ENCODE measurements at places on chromosomes 1 and 21. TPM values are rescaled to one million over a fixed set of nuclear protein-coding genes. Genes with fewer than 3 reads are reported as not detected.
A peak's percentile ranks its signal among the peaks of the same experiment; 100 is the strongest.

DNA sequence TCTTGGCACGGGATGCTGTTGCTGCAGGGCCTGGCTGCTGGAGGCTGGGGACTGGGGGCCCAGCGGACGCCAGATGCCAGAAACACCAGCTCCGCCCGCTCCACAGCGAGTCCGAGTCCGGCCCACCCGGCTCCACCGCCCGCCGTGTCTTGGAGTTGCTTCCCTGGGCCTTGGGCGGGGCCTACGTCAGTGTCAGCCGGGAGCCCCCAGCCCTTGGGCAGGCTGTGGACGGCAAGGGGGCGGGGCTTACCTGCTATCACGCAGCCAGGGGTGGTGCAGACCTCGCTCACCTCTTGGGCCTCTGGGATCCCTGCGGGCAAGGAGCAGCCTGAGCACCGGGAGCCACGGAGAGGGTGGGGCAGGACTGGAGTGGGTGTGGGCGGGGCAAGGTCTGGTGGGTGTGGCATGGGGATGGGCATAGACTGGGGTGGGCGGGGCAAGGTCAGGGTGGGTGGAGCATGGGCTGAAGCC is 21.8 kb downstream of the MMEL1 start:
- H3K4me3 ChIP-seq = no peak overlapping the region
- H3K36me3 ChIP-seq = no peaks in the 10 kb centered on the region
- H3K27ac ChIP-seq = no peak overlapping the region
- peaks cover 4% of the 10 kb centered on the region for H3K27me3 ChIP-seq

DNA sequence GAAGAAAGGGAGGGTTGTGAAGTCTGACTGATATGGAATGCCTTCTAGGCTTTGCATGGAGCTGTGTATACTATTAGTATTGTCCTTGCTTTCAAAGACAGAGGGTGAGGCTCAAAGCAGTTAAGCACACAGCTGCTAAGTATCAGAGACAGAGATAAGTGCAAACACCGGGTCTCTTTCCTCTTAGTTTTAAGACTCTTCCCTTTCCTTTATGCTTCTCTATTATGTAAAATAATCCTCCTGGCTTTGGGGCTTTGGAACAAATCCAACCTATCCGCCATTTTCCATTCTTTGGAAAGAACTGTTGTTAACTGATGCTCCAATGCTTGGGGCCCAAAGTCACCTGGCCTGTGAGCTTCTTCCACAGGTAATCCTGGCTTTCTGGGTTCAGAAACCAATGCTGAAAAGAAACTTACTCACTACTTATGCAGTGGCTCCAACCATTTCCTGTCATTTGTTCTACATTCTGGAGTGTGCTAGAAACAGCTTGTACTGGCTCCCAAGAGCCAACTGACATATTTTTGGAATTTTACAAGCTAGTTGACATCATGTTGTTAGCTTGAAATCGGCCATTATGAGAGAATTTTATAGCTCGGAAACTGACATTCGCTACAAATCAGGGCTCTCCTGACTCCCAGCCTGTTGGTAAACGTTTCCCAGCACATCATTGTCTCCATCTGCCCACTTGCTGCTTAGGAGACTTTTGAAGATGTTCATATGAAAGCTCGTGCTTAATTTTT is 67.5 kb downstream of the DNTTIP2 start:
- H3K4me1 ChIP-seq = peaks cover 20% of the 10 kb centered on the region
- no peak overlapping the region for H3K4me3 ChIP-seq
- H3K27ac ChIP-seq = peak overlapping the region; percentile 58
- no peak for DNase-seq
- H3K36me3 ChIP-seq = no peaks in the 10 kb centered on the region
- H3K27me3 ChIP-seq = no peaks in the 10 kb centered on the region

The TCP10L gene
- total RNA-seq = 1.0 TPM

GRCh38 chr1:100896481-100896982 is 642 bp downstream of the SLC30A7 start:
- H3K27me3 ChIP-seq = no peaks in the 10 kb centered on the region
- H3K36me3 ChIP-seq = no peaks in the 10 kb centered on the region
- peak overlapping the region; percentile 88 for H3K4me3 ChIP-seq
- H3K4me1 ChIP-seq = peaks cover 7% of the 10 kb centered on the region

DNA sequence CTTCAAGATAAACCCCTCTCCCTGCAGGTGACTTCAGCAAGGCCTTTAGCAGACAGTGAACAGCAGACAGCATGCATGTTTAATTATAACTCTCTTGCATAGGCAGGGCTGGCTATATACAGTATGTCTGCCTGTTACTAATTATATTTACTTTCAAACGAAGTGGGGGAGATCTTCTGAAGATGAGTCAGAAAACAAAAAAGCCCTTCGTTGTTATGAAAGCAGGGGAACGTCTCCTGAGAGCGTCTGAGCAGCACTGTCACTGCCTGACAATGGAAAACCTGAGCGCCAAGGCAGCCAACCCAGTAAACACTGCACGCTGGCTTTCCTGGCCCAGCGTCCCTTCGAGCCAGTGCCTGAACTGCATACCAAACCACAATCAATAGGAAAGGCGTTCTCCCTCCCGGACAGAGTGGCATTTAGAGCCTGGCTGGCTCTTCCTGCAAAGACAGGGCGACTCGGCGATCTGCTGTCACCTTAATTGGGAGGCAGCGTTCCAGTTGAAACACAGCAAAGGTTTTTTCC is 54.1 kb downstream of the TOMM20 start:
- H3K4me1 ChIP-seq = peaks cover 73% of the 10 kb centered on the region
- no peaks in the 10 kb centered on the region for H3K27me3 ChIP-seq
- H3K4me3 ChIP-seq = no peak overlapping the region
- H3K27ac ChIP-seq = peak overlapping the region; percentile 91
- H3K36me3 ChIP-seq = no peaks in the 10 kb centered on the region

Measured in heart left ventricle (tissue), 16 donors.